Muscle of arm (tissue), 14 donors: ENCODE measurements at places on chromosomes 12 and 14. TPM values are rescaled to one million over a fixed set of nuclear protein-coding genes. Genes with fewer than 3 reads are reported as not detected.

Gene CCDC198
- polyA plus RNA-seq = not detected

Gene KRT75
- not detected for polyA plus RNA-seq

Gene NFE2
- 5.8 TPM for polyA plus RNA-seq

Gene HCAR1
- polyA plus RNA-seq = 0.22 TPM

Gene PRB4
- polyA plus RNA-seq = not detected

Gene TMED8
- polyA plus RNA-seq = 6.4 TPM

Gene ATXN3
- 20.5 TPM for polyA plus RNA-seq

Gene LRFN5
- 8.0 TPM for polyA plus RNA-seq

Gene EDDM3A
- not detected for polyA plus RNA-seq

Gene TROAP
- polyA plus RNA-seq = 11.6 TPM

Gene CMA1
- not detected for polyA plus RNA-seq

DNA sequence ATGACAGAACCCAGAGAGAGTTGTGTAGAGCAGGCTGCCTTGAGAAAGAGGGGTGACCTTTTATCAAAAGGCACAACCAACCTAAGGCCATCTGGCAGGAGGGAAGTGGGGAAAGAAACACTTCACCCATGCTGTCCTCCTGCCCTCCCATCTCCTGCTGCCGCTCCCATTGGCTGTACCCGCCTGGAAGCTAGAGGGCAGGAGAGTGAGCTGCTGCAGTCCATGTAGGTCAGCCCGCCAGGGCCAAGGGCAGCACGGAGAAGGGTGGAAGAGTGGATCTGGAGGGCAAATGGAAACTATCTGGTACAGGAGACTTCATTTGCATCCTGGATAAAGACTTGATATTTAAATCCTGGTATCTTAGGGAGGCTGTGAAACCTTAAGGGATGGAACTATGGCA is 11.5 kb upstream of the CABP1 start:
- DNase-seq = no peak

DNA sequence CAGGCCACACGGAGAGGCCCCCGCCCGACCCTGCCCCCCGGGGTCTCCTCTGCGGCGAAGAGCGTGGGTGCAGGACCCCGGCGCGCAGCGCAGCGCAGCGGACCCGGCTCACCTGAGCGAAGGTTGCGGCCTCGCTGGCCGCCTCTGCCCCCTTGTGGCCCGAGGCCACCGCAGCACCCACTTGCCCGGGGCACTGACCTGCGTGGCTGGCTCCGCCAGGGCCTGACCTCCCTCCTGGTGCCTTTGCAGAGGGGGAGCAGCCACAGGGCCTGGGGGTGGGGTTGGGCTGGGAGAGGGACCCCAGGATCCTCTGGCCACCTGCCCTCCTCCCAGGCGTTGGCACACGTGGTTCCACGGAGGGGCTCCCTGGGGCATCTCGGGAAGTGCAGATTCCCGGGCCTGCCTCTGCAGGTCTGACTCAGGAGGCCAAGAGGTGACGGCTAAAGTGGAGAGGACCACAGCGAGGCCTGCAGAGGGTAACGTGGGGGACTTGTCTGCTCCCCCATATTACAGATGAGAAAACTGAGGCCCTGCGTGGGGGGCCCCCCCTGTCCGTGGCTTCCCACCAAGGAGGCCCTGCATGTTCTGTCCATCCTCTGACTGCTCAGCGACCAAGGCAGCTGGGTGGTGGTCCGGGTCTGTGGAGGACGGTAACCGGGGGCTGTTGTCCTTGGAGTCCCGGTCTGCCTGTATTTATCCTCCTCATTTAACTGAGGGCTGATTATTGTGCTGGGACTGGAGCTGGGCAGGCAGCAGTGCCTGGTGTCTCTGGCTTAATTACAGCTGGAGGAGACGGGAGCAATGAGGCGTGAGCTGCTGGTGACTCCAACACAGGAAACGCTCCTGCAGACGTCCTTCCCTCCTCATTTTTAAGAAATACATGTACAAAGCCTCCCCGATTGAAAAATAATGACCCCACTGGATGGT is 67.9 kb upstream of the BEGAIN start:
- DNase-seq = no peak

GRCh38 chr14:93511001-93511400 is 80.3 kb downstream of the UNC79 start:
- no peak for DNase-seq

GRCh38 chr12:3200814-3201233 is 123.6 kb downstream of the TSPAN9 start:
- no peak for DNase-seq

DNA sequence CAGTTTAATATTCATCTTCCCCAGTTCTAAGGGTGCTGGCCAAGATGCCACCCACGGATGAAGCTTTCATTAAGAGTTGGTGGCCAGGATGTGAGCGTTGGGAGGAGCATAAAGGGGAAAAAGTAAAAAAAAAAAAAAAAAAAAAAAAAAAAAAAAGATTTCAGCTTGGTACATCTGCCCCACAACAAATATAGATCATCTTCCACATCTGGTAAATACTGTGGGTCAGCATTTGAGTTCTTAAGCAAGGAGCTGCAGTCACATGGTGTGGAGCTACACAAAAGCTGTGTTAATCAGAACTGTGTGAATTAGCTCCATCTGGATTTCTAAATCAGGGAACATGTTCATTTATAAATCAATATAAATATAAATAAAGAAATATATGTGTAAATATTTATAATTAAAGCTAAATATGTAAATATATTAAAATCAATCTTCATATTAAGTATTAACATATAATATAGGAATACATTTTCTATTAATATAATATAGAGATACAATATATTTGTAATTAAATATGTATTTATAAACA is 262.3 kb downstream of the NUAK1 start:
- DNase-seq = no peak

DNA sequence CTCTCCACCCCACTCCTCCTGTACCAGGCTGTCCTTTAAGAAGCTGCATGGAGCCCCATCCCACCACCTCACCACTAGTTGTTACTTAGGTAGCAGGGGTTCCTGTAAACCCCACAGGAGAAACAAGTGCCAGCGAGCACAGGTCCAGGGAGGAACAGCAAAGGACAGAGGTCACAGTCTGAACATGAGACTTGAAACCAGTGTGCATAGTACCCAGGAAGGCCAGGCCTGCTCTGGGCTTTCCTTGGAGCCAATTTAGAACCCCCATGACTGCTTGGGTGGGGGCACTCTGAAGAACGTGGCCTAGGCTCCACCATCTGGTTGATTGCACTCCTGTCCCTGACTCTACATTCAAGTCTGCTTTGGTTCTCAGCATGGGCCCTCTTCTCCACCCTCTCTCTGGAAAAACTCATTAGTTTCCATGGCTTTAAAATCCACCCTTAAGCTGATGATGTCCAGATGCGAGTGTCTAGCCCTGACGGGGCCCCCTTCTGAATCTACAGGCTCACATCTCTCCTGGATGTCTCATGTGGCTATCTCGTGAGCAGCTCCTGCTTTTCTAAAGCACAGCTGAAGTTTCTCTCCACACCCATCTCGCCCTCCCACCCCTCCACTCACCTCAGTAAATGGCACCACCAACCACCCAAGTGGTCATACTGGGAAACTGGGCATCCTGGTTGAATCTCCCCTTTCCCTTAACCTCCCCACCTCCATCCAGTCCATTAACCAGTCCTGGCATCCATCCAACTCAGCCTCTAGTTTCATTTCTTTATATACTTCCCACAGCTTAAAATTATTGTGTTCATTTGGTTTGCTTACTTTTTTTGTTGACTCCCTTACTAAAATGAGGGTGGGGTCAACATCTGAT is 8.4 kb downstream of the KRT3 start:
- DNase-seq = peak; percentile 39

GRCh38 chr12:112599871-112600270 is 181.1 kb downstream of the PTPN11 start:
- no peak for DNase-seq

DNA sequence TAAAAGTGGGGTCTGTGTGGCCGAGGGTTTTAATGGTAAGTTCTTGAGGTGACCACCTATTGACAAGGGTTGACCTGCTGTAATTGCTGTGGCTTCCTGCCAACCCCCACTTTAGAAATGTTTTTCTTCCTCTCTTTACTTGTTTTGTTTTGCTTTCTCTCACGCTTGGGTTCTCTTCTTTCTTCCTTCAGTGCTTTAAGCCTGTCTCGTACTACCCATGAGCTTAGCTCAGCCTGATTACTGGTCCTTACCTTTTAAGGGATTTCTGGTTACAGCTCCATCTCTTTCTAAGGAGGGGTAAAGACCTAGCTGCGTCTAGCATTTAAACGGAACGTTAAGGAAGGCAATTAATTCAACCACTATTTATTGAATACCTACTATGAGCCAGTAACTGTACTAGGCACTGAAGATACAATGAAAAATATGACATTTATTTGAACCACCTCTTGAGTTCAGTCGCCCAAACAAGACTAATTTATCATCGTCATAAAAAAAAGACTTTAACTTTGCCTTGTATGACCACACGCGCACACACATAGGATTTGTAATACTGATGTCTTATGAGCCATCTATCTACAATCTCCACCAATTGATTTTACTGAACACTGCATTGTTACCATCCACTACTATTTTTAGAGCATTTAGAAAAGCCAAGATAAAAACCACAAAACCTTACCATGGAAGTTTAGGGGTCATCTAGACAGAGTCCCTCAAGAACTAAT is 888 bp upstream of the PPP1R12A start:
- DNase-seq = no peak

DNA sequence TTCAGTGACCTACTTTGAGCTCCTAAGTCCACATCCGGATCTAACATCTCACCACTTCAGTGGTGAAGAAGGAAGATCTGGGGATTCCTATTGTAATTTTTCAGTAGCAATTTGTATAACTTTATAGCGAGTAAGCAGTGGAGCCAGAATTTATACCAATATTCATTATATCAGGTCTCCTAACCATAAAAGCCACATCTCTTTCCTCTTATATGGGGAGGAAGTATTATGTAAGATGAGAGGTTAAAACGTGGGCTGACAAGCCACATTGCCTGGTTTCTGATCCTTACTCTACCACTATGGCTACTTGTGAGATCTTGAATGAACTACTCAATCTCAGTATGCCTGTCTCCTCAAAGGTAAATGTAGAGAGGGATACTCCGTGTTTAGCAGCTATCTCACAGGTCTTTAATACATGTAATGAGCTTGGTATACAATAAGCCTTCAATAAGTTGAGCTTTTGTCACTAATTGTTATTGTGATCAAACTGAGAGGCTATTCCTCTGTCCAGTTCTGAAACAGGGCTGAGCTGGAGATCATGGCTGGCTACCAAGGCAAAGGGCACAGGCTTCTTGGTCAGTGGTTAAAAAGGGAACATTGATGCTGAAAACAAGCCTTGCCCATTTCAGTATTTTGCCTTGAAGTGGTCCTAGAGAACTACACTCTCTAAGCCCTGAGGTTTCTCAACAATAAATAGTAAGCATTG is 3.3 kb upstream of the TMEM117 start:
- DNase-seq = no peak

DNA sequence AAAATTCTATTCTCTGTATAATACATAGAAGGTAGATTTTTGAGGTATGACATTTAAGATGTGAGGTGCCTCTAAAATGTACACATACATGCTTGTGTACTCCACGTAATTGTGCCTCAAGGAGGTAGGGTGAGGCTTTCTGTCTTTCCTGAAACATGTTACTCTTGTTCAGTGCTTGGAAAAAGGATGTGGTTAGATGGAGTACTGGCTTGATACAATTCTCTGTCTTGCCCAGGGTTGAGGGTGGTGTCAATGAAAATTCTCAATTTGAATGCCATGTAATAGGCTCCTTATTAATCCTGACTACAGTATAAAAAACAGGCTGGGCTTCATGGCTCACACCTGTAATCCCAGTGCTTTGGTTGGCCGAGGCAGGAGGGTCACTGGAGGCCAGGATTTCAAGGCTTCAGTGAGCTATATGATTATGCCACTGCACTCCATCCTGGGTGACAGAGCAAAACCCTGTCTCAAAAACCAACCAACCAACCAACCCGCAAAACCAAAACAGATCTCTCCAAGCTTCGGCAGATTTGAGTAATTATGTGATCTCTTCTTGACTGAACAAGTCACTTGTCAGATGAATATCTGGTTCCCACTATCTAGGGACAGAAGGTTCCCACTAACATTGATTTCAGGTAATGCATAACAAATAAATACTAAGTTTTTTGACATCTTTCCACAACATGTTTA is 41.6 kb downstream of the RCOR1 start:
- no peak for DNase-seq

GRCh38 chr14:96508900-96509299 is 6.7 kb downstream of the PAPOLA start:
- DNase-seq = no peak

- DNase-seq = peak; percentile 71
These were observed 34.0 kb downstream of the EMP1 start for GRCh38 chr12:13230500-13230899.

- peak; percentile 11 for DNase-seq
These were observed at the start of gene GDF3 for GRCh38 chr12:7695566-7696197. GDF3 (minus strand) TSS chr12:7695775; CDS start chr12:7695728, 47 bp downstream.

GRCh38 chr14:102234331-102235264 is 70.4 kb downstream of the MOK start:
- no peak for DNase-seq

- no peak for DNase-seq
These were observed 30.8 kb downstream of the CACNA1C start for GRCh38 chr12:2083561-2083960.

GRCh38 chr12:12461923-12462315 is 100.7 kb downstream of the DUSP16 start:
- no peak for DNase-seq

DNA sequence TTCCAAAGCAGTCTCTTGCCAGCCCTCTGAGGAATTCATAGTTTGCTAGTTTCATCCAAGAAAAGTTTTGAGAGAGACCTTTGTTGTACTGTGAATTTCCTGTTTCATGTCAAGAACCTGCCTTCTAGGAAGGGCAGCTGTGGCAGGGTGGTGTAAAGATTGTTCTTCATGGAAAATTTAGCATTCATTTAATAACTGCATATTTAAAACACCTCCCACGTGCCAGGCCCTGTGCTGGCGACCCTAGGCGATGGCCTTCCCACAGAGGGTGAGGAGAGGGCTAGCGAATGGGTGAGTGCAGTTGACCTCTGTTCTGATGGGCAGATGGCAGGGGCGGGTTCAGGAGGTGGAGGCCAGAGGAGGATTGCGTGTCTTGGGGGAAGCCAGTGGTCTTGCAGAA is 43.2 kb downstream of the MLXIP start:
- no peak for DNase-seq

DNA sequence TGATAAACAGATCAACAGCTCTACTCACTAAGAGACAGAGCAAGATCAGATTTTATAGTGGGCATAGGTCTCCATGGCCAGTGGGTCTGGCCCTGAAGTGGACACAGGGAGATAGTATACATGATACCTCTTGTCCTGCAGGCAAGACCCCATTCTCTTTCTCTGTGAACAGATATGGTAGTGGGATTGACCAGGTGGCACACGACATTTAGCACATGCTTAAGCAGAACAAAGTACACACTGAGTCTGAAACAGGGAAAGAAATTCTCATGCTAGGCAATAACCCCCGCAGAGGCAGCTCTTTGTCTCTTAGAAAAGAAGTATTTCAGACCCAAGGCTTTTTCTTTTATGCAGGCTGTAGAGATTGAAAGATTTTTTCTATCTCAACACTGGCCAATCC is 1331.2 kb downstream of the FSCB start:
- no peak for DNase-seq
